ENCODE measurements at places on chromosomes 12 and 14.

- no peak for DNase-seq
These were observed 177.6 kb upstream of the LMNTD1 start for GRCh38 chr12:25730489-25731349.

- DNase-seq: no peak
These were observed 92.6 kb upstream of the HIF1A start for GRCh38 chr14:61602733-61603077.

GRCh38 chr12:96719660-96720362 is 187.2 kb upstream of the NEDD1 start:
- no peak for DNase-seq

GRCh38 chr14:55052269-55052930 is 953 bp downstream of the MAPK1IP1L start:
- DNase-seq: no peak

- DNase-seq: peak; percentile 49
These were observed 236.1 kb upstream of the NPAS3 start for GRCh38 chr14:32702562-32702961.
